ENCODE measurements at places on chromosomes 1 and 21. TPM values are rescaled to one million over a fixed set of nuclear protein-coding genes. Genes with fewer than 3 reads are reported as not detected.
A peak's percentile ranks its signal among the peaks of the same experiment; 100 is the strongest.

FCRLB gene
- total RNA-seq, result 0.27 TPM

GBP7 gene
- total RNA-seq, result not detected

- peak overlapping the region; percentile 37 for H3K4me3 ChIP-seq
- peaks cover 15% of the 10 kb centered on the region for H3K27me3 ChIP-seq
Measured at GRCh38 chr1:155166051-155166470, 7.0 kb downstream of the KRTCAP2 start.

DNA sequence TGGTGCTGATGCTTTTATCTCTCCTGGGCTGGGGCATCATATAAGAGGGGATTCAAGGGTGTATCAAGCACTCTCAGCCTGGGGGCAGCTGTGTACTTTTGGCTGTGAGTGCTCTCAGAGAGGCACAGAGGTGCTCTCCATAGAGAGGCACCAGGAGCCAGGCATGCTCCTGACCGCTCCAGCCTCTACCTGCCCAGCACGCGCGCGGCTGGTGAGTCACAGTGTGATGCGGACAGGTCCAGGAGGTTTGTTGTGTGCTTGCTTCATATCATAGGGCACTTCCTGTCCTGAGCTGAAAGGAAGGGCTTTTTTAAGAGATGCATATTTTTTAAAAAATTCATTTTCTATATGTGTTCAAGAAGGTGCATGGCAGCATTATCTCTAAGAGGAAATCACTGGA, 93.6 kb upstream of the BCAR3 start:
- no peaks in the 10 kb centered on the region for H3K36me3 ChIP-seq
- no peak for DNase-seq
- no peak overlapping the region for H3K4me3 ChIP-seq
- peaks cover 3% of the 10 kb centered on the region for H3K27me3 ChIP-seq
- H3K4me1 ChIP-seq, result no peaks in the 10 kb centered on the region

GRCh38 chr1:180609643-180610555, 21.9 kb upstream of the XPR1 start:
- no peak overlapping the region for H3K4me3 ChIP-seq
- DNase-seq, result no peak
- H3K27me3 ChIP-seq, result no peaks in the 10 kb centered on the region
- H3K36me3 ChIP-seq, result no peaks in the 10 kb centered on the region
- H3K4me1 ChIP-seq, result peaks cover 28% of the 10 kb centered on the region
- peak overlapping the region; percentile 86 for H3K27ac ChIP-seq

DNA sequence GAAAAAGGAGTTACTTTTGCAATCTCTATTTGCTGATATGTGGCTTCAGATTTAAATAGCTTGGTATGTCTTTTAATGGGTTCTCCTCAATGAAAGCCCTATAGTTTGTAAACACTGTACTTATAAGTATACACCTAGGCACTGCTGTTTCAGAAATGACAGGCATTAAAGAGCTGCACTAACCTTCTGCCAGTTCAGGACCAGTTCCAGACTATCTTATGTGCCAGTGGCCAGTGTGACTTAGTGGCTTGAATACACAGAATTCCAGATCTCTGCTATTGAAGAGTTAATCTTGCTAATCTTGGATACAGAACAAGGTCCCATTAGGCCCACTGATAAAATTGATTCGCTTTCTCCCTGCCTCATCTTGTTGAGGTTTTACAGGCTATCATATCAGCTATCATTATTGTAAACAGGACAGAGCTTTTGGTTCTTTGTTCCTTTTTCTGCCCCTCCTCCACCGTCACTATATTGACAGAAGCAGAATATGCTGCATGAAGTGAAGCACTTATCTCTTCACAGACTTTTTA, 337.5 kb downstream of the LRRIQ3 start:
- H3K4me3 ChIP-seq, result no peak overlapping the region
- no peaks in the 10 kb centered on the region for H3K4me1 ChIP-seq
- DNase-seq, result no peak
- no peaks in the 10 kb centered on the region for H3K27me3 ChIP-seq

DNA sequence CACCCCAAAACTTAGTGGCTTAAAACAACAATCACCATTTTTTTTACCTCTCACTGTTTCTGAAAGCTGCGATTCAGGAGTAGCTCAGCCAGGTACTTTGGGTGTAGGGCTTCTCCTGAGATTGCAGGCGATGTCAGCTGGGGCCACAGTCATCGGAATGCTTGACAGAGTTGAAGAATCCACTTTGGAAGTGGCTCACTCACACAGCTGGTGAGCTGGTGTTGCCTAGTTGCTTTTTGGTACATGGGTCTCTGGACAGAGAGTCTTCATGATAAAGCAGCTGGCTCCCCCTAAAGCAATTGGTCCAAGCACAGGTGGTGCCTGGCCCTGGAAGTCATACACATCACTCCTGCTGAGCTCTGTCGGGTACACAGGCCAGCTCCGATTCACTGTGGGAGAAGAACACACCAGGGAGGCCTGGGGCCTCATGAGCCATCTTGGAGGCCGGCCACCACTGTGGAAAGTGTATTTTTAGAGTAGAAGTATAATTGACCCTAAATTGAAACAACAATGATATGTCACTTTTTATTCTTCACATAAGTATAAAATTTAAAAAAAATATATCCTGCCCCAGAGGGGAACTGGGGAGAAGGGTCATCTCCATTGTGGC, 75.2 kb upstream of the GALNT2 start:
- H3K4me3 ChIP-seq, result no peak overlapping the region
- no peaks in the 10 kb centered on the region for H3K4me1 ChIP-seq
- no peak for DNase-seq
- H3K27me3 ChIP-seq, result no peaks in the 10 kb centered on the region

DNA sequence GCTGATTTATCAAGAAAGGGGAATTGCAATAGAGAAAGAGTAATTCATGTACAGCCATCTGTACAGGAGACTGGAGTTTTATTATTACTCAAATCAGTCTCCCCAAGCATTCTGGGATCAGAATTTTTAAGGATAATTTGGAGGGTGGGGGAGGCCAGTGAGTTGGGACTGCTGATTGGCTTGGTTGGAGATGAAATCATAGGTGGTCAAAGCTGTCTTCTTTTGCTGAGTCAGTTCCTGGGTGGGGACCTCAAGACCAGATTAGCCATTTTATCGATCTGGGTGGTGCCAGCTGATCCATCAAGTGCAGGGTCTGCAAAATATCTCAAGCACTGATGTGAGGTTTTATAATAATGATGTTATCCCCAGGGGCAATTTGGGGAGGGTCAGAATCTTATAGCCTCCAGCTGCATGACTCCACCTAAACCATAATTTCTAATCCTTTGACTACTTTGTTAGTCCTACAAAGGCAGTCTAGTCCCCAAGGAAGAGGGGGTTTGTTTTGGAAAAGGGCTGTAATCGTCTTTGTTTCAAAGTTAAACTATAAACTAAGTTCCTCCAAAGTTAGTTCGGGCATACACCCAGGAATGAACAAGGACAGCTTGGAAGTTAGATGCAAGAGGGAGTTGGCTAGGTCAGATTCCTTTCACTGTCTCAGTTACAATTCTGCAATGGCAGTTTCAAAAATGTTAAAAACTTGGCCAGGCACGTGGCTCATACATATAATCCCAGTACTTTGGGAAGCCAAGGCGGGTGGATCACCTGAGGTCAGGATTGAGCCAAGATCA, 16.9 kb upstream of the RAB3B start:
- H3K36me3 ChIP-seq, result no peaks in the 10 kb centered on the region
- no peak overlapping the region for H3K27ac ChIP-seq
- DNase-seq, result no peak
- no peaks in the 10 kb centered on the region for H3K4me1 ChIP-seq

GRCh38 chr1:200198236-200198635, 170.7 kb downstream of the NR5A2 start:
- no peaks in the 10 kb centered on the region for H3K27me3 ChIP-seq
- H3K4me3 ChIP-seq, result no peak overlapping the region
- DNase-seq, result no peak
- no peaks in the 10 kb centered on the region for H3K36me3 ChIP-seq
- no peak overlapping the region for H3K27ac ChIP-seq
- no peaks in the 10 kb centered on the region for H3K4me1 ChIP-seq

DNA sequence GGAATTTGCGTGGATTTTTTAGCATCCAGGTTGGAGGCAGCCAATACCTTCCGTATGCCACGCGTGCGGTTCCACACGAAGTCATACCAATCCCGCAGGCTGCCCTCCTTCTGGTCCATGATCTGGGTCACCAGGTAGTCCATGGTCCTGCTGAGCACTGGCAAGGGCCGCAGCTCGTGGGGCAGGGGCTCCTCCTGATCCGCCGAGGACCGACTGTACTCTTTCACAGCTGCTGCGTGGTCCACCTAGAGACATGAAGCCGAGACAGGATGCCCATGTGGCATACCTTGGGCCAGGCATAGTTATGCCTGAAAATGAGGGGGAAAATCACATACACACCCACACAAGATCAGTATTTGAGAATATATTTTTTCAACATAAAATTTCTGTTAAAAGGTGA, 12.1 kb downstream of the MCM3AP start:
- H3K4me1 ChIP-seq, result no peaks in the 10 kb centered on the region
- peaks cover 90% of the 10 kb centered on the region for H3K36me3 ChIP-seq
- H3K27ac ChIP-seq, result no peak overlapping the region

- H3K27ac ChIP-seq, result no peak overlapping the region
- no peaks in the 10 kb centered on the region for H3K27me3 ChIP-seq
- DNase-seq, result no peak
- no peaks in the 10 kb centered on the region for H3K36me3 ChIP-seq
- no peaks in the 10 kb centered on the region for H3K4me1 ChIP-seq
- no peak overlapping the region for H3K4me3 ChIP-seq
Measured at GRCh38 chr1:175062339-175062738, 5.3 kb upstream of the TNN start.
